ENCODE measurements at places on chromosomes 13 and 19.

DNA sequence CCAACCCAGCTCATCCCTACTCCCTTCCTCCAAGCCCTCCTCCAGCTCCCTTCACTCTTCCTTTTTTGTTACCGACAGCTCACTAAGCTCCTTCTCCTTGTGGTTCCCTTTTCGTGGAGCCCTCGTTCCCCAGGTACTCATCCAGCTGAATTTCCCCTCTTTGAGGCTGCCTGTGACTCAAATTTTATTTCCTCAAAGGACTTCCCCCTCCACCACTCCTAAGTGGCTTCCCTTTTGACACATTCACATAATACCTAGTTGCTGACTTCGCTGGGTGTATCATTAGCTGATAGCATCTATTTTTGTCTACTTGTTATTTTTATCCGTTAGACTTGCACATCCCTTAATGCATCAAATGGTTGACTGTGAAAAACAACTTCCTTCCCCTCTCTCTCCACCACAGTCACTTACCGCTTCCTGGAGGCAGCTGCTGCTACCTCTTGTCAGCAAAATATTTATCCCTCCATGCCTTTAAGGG, 14.5 kb downstream of the FFAR2 start:
- ATAC-seq, result peak; percentile 76

DNA sequence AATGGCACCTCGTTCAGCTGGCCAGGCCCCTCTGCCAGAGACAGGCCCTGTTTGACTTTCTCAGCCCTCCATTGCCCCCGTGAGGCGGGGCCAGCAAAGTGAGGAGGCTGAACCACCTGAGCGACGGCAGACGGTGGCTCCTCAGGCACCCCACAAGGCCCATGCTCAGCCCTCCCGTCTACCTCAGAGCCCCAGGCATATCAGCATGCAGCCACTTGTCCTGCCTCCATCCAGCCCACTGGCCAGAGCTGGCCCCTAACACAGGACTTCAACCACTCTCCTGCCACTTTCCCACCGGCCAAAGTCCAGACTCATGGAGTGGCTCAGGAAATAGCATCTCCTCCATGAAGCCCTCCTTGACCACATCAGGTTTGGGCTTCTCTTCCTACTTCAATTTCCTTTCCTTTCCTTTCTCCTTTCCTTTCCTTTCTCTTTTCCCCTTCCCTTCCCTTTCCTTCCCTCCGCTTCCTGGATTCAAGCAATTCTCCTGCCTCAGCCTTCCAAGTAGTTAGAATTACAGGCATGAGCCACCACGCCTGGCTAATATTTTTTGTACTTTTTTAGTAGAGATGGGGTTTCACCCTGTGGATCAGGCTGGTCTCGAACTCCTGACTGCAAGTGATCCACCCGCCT, 9.3 kb downstream of the SLC7A10 start:
- no peak for ATAC-seq

- ATAC-seq, result no peak
Observed at GRCh38 chr13:79966059-79966458, 374.9 kb downstream of the SPRY2 start.

GRCh38 chr19:18150776-18151624, 2.0 kb upstream of the PIK3R2 start:
- no peak for ATAC-seq

DNA sequence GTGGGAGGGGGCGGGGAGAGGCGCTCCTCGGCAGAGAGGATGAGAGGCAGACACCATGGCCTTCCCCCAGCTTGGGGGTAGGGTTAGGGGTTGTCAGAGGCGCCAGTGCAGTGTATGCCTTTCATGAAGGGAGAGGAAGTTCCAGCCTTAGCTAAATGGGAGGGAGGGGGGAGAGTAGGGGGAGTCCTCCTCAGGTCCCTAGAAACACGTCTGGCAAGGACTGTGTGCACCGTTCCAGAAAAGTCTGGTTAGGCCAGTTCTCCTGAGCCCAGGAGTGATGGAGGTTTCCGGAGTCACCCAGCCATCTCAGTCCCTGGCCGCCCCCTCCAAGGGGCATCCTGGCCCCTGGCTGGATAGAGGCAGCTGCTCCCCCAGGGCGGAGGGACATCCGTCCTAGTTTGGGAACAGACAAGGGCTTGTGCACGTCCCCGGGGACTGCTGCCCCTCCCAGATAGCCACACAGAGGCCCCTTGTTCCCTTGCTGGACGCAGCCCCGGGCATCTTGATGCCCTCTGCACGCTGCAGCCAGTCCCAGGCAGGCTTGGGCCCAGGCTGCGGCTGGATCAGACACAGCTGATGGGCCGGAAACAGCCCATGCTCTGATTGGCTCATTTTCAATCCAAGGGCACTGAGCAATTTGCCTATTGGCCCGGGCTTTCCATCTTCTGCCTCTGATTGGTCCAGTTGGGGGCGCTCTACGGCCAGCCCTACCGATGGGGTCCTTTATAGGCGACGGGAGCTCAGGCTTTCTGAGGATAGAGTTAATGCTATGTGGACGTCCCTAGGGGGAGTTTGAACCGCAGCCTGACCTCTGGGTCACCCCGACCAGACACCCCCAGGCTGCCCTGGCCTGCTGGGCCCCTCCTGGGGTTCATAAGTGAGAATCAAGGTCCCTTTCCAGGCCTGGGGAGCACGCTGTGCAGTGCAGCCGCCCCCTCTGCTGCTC, 3.8 kb downstream of the S1PR2 start:
- no peak for ATAC-seq

GRCh38 chr13:76668716-76669115, 217.5 kb downstream of the KCTD12 start:
- no peak for ATAC-seq

GRCh38 chr19:30873003-30873402, 476.2 kb downstream of the TSHZ3 start:
- no peak for ATAC-seq

DNA sequence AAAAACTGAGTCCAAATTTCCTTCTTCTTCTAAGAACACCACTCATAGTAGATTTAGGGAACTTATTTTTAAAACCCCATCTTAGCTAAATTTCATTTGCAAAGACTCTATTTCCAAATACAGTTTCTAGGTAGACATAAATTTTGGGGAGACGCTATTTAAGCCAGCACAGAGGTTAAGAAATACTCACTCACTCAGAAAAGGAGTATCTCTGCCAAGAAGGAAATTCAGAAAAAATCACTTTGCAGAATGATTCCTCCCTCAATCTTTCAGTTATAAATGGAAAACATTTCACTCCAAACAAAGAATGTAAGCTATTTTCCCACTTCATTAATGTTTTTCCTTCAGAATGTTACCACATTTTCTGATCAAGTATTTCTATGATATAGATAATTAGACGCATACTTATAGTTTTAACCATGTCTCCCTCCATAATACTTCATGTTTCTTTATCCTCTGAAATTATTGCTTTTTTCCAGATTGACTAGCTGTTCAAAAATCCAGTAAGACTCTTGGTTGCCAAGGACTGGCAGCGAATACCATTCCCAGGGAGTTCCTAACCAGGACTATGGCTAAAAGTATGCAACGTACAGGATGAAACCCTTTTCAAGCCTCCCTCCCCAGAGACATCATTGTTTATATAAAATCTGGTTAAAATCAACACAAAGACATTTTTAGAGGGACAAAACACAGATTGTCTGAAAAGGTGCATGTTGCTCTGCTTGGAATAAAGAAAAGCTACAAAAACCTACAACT, 52.5 kb upstream of the RXFP2 start:
- ATAC-seq, result no peak

- no peak for ATAC-seq
Observed at GRCh38 chr19:3336680-3337523, 29.5 kb upstream of the NFIC start.

- no peak for ATAC-seq
Observed at GRCh38 chr13:91891141-91891540, 492.7 kb downstream of the GPC5 start.

DNA sequence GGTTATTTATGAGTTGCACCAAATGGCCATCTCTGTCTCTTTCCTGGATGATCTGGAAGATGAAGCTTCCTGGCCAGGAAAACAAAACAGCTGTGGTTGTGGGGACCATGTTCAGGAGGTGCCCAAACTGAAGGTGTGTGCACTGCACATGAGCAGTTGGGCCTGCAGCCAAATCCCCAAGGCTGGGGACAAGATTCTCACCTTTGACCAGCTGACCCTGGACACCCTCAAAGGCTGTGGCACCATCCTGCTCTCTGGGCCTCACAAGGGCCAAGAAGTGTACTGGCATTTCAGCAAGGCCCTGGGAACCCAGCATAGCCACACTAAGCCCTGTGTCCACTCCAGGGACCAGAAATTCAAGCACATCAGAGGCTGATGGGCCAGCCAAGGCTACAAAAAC, 84.2 kb downstream of the KCNRG start:
- ATAC-seq, result no peak
